ENCODE measurements at places on chromosomes 1 and 21.

- DNase-seq: peak; percentile 51
These were observed 26.6 kb downstream of the AK4 start for GRCh38 chr1:65174585-65174984.

GRCh38 chr21:34112316-34113033, 39.1 kb downstream of the MRPS6 start:
- no peak for DNase-seq

DNA sequence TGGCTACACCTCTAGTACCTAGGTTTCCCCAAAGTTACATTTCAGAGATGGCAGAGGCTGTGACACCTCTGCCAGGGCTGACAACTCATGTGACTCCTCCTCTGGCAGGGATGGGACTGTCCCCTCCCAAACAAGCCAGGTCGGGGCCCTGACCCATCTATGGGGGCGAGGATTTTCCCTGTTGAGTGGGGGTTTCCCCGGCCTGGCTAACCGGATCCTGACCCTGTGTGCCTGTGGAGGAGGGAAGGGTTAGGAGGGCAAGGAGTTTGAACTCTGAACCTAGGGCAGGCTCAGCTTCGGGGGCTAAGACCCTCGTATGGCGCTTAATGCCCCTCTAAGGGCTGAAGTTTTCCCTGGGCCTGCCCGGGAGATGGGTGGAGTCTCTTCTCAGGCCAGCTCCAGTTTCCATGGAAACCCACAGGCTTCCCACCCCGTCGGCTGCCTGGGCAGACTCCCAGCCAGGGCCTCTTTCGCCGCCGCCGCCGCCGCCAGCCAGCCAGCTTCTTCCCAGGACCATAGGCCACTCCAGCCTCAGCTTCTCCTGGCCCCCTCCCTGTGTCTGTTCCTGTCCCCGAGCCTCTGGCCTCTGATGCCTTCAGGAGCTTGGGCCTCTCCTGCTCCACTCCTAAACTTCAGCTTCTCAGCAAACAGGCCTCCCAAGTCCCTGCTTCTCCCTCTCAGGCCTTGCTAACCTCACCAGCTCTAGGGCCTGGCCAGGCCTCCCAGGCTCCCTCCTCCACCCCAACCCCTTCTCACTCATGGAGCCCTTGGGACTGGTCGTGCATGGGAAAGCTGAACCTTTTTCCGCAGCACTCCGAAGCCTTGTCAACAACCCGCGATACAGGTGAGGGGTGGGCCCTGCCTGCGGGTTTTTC, at the start of gene BTBD19:
Gene BTBD19, plus strand, starts transcription at position 461 of the 875 bp plus-strand sequence. Its CDS starts 298 bp downstream, at position 759.
- DNase-seq: peak; percentile 82

GRCh38 chr21:33212159-33212851, 17.4 kb upstream of the IFNAR2 start:
- no peak for DNase-seq

GRCh38 chr1:245677461-245678240, 522.9 kb downstream of the KIF26B start:
- no peak for DNase-seq

- no peak for DNase-seq
These were observed 75.5 kb downstream of the NAV1 start for GRCh38 chr1:201614262-201615015.

DNA sequence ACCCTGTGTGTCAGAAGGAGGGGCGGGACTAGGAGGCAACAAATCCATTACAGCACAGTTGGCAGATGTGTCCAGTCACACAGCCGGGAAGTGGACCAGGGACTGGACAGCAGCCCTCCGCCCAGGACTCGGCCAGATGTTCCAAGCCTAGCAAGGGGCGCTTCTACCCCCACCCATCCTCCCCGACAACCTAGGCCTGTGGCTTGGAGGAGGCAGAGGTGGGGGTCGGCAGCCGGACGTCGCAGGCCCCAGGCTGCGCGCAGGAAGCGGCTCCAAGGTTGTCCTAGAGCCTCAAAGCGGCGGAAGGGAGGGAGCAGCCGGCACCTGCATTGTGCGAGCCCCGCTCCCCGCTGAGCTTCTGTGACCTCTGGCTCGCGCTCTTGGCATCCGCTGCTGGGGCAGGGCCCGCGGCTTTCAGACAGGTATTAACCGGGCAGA, 20.6 kb upstream of the MYCL start:
- no peak for DNase-seq

DNA sequence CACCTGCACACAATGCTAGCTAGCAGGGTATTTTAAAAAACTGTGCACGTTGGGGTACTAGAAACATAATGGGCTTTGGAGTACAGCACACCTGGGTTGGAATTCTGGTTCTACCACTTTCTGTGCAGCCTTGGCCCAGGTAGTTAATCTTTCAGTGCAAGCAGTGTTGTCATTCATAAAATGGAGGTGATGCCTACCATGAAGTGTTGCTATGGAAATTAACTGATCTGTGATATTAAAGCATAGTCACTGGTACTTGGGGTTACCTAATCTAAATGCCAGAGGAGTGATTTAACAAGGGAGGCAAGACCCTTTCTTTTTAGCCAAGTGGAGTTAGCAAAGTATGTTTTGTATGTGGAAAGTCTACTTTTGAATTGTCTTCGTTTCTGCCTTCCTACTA, 18.0 kb downstream of the ATP1B1 start:
- DNase-seq: no peak

DNA sequence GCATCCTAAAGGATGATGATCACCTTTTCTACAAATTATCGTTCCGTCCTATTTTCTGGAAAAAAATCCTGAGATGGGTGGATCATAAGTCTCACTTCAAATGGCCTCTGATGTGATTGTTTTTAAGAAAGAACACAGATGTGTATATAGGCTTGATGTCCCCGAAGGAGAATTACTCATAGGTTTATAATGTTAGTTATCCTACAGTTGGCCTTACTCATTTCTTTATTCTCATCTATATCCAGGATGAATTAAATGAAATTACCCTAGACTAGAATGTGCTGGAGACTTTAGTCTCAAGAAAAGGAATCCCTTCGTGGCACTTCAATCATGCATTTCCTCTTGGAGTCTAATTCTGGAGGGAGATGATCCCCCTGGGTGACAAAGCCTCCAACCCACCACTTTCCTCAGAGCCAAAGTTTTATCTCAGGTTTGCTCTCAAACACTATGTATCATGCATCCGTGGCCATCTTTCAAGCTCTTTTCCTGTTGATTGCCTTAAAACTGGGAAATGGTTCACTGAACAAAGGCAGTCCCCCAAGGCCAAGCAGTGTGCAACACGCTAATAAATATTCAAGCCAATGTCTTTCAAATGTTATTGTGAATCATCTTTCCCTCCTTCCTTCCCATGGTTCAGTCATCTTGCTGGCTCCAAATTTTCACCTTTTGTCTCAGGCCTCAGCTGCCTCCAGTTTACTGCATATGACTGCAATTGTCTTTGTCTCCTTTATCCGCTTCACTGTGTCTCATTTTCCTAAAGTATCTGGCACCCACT, 32.5 kb upstream of the SMYD2 start:
- no peak for DNase-seq

- no peak for DNase-seq
These were observed 226.2 kb downstream of the AKT3 start for GRCh38 chr1:243623841-243624240.

GRCh38 chr1:156880473-156880872, 13.0 kb upstream of the PEAR1 start:
- no peak for DNase-seq

GRCh38 chr1:38046884-38047602, 450 bp upstream of the POU3F1 start:
- DNase-seq: peak; percentile 89

GRCh38 chr1:9761855-9762254, 61.9 kb downstream of the CLSTN1 start:
- no peak for DNase-seq

DNA sequence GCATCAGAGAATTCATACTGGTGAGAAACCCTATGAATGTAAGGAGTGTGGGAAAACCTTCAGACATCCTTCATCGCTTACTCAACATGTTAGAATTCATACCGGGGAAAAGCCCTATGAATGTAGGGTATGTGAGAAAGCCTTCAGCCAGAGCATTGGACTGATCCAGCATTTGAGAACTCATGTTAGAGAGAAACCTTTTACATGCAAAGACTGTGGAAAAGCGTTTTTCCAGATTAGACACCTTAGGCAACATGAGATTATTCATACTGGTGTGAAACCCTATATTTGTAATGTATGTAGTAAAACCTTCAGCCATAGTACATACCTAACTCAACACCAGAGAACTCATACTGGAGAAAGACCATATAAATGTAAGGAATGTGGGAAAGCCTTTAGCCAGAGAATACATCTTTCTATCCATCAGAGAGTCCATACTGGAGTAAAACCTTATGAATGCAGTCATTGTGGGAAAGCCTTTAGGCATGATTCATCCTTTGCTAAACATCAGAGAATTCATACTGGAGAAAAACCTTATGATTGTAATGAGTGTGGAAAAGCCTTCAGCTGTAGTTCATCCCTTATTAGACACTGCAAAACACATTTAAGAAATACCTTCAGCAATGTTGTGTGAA, 12.8 kb downstream of the ZFP69B start:
- DNase-seq: no peak

DNA sequence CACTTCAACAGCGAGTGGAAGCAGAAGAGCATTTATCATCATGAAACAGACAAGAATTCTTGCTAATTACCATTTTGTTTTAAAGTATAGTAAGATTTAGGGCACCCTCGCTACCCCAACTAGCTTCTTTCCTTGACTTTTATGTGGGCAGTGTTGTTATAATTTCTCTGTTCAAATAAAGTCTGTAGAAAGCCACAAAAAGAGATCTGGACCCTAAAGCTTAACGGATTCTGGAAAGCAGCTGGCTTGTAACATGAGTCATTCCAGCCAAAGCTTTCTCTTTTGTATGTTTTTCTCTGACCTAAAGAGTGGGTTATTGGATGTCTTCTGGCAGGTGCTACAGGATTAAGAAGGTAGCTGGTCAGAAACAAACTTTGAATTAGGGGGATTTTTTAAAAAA, 37.4 kb downstream of the RUNX1 start:
- no peak for DNase-seq
